ENCODE measurements at places on chromosomes 1 and 21.

GRCh38 chr1:169508432-169509338, 22.9 kb upstream of the SLC19A2 start:
- DNase-seq: no peak

DNA sequence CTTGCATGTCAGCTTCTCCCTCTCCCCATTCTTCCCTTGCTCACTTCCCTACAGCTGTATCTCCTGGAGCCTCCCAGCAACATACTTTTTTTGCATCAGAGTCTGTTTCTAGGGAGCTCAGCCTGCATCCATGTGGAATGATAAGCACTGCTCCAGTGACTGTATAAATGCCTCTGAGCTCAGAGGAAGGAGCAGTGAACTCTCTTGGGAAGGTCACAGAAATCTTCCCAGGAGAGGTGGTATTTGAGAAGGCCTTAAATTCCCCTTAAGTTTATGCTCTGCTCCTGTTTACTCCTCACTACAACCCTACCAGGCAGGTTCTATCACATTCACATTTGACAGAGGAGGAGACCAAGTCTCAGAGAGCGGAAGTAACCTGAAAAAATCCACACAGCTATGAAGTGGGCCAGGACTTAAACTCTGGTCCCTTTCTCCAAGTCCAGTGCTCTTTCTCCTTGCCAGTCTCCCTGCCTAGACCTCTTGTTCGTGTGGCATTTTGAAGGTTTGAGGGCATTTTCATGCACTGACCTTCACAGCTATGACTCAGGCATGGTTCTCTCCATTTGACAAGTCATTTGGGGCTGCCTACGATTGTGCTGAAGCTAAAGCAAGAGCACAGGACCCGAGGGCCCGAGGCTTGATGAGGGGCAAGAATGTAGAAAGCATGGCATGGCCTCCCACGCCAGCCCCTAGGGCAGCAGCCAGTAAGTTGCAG, 5.6 kb upstream of the UBXN10 start:
- DNase-seq: no peak

GRCh38 chr1:92901126-92901525, 60.1 kb downstream of the DIPK1A start:
- no peak for DNase-seq

DNA sequence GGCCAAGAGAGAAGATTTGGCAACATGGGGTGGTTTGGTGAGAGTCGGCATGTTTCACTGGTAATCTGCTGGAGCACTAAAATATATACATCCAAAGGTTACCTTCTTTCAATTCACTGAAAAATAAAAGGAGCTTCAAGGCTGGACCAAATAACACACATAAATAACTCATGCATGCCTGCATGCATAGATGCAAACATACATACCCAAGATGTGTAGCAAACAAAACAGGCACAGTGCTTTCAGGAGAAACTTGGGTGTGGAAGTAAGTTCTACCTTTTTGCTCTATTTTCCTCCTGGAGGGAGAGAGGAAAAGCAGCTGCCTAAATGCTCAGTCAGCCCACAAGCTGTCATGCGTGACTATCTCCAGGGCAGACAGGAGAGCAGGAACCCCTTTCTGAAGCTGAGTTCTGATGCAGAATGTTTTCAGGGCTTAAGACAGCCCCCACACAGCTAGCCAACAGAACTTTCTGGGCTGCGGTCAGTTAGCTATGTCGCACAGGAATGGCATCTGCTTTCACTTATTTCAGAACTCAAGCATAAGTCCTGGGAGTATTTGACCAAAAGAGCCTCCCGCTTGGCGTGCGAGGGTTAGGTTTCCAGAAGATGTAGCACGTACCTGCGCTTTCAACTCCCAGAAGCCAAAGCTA, 166.2 kb downstream of the TOMM20 start:
- DNase-seq: no peak

DNA sequence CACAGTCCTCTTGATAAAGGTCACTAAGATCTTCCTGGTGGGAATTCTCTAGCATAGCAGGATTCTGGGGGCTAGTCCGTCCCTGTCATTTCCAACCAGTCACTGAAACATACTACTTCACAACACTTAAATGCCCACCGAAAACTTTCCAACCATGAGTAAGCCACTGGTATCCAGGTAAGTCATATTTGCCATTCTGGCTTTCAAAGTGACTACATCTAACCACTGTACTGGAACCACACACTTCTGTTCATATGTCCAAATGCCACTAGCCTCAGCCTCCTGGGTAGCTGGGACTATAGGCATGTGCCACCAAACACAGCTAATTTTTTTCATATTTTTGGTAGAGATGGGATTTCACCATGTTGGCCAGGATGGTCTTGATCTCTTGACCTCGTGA, 64.3 kb upstream of the VANGL1 start:
- DNase-seq: no peak

GRCh38 chr21:24829397-24829796, 777.9 kb downstream of the MRPL39 start:
- no peak for DNase-seq

DNA sequence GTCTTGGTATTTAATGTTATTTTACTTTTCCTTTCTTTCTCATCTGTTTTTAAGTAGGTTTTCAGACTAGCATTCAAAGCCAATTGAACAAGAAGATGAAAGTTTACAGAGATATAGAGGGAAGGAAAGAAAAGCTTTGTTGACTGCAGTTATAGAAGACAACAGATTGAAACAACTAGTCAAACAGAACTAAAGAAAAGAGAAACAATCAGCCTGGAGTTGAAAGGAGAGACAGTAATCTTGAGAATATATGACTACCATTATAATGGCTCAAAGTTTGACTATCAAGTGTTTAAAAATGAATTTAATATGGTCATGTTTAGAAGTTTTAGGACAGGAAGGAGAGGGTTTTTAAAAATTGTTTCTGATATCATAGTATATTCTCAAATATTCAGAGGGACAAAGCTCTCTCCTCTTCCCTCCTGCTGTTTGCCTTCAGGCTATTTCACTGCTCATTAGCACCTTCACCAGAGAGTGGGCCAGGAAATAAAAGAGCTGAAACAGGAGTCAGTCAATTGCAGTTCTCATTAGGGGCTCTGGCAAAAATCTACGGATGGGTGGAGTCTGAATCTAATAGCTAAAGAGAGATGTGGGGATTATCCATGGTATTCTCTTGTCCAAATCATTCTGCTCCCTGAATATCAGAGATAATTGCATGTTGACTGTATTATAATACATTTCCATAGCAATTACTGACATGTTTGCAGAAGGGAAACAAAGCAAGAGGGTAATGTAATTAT, 577.8 kb downstream of the BRINP3 start:
- DNase-seq: no peak

DNA sequence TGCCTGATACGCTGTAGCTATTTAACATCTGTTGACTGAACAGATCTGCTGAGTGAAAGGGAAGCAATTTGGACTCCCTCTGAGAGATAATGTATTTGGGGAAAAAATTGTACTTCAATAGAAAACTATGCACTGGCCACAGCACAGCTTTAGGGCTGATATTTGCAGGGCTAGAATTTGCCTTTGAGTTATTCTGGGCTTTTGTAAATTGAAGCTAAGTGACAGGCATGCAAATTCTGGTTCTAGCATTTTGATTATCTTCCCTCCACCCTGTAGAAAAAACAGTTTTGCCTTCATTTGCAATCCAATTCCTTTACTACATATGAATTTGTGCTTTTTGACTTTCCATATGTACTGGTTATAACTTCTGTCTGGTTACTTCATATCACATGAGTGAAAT, 7.9 kb downstream of the KYAT3 start:
- DNase-seq: no peak

DNA sequence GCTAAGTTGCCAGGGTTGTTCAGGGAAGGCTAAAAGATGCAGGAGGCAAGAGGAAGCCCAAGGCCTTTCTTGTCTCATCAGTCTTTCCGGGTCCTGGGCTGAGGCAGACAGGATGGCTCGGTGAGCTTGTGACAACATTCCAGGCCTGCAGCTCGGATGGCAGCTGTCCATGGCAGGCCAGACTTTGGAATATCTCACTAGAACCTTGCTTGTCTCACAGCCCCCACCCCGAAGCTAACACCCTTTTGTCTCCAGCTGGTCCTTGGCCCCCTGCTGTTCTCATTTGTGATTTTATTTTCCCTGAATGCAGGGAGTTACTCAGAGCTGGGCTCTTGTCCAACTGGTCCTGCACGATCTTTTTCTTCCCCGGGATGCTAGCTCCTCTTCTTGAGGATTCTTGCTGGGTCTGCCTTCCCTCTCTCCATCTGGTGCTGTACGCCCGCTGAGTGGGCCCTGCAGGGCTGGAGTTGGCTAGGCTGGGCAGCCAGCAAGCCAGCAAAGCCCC, 477.2 kb upstream of the CAMK1G start:
- DNase-seq: no peak

GRCh38 chr1:240820816-240821215, 208.9 kb upstream of the GREM2 start:
- DNase-seq: no peak

DNA sequence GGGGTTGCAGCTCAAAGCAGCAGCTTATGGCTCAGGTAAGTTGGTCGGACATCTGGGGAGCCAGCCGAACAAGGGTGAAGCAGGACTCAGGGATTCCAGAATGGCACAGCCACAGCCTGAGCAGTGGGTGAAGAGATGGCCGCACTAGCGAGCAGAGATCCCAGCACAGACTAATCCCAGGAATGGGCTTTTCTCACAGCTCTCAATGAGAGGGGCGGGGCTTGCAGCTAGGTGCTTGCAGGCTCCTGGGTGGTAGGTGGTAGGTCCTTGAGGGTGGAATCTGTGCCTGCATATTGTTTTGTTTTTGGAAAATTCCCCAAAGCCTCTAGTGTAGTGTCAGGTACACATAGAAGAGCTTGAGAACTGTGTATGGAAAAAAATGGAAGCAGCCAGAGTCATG, 9.0 kb downstream of the KIAA0040 start:
- no peak for DNase-seq

DNA sequence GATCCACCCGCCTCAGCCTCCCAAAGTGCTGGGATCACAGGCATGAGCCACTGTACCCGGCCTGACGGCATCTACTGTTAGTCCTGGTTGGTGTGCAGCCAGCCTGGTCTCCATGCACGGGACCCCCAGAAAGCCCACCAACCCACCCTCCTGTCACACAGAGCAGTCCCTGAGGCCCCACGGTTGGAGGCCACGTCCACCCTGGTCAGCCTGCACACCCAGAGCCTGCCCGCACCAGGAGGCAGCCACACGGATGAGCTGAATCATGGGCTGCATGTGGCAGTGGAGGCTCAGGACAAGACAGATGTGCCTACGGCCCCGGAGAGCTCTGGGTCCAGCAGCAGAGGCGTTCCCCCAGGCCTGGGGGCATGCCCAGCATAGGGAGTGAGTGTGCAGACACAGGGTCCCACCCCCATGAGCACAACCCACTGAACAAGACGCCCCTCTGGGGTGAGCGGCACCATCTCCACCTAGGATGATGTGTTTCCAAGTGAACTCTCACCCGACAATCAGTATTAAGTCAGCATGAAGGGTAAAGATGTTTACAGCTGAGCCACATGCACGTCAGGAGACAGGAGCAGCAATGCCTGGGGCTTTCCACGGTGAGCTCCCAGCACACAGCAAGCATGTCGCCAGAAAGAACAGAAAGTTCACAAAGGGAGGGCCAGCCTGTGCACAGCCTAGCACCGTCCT, 102.1 kb downstream of the WDR4 start:
- DNase-seq: no peak
